Effector memory CD8-positive, alpha-beta T cell (primary cell): ENCODE measurements at places on chromosomes 1 and 21.

DNA sequence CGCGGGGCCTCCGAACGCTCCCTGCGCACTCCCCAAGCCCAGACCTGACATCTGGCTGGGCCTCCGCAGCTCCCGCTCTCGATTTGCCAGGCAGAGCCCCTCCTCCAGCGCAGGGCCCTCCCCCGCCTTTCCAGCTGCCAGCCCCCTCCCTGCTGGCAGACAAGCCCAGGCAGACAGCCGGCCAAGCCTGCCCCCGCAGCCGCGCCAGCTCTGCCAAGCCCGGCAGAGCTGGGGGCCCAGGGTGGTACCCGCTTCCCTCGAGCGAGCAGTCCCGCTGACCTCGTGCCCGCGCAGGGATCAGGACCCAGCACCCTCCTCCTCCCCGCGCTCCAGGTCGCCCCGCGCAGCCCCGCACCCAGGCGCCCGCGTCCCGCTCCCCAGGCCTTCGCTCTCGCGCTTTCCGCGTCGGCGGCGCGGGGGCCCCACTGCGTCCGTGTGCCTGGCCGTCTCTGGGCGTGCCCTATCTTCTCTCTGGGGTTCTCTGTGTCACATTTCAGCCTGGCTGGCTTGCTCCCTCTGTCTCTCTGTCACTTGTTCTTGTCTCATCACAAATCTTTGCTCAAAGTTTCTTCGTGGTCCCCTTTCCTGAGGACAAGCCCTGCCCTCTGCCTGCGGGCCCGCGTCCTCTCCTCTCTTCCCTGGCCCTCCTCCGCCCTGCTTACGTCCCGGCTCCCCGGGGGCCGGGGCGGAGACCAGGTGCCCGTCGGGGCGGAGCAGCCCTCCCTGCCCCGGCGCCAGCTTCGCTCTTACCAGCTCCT, 580 bp downstream of the INKA2 start:
- DNase-seq, result peak; percentile 20

- DNase-seq, result no peak
These were observed 32.6 kb upstream of the EDN2 start for GRCh38 chr1:41517062-41517438.

GRCh38 chr1:162846256-162847212, 14.4 kb downstream of the CCDC190 start:
- no peak for DNase-seq

DNA sequence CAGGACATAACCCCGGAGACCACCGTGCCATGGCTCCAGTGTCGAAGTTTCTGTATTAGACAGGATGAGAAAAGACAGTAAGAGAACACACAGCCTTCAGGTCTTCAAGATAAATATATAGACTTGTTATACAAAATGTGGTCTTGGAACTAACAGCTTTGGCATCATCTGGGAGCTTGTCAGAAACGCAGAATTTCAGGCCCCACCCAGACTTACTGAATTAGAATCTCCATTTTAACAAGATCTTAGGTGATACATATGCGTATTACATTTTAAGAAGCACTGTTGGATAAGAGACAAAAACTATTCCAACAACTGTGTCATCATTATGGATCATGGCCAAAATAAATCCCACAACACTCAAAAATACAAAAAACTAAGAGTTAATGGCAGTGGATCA, 239.3 kb downstream of the ASTN1 start:
- no peak for DNase-seq

GRCh38 chr1:91735266-91735845, 150.6 kb downstream of the TGFBR3 start:
- DNase-seq, result no peak

- DNase-seq, result no peak
These were observed 5.4 kb upstream of the HES5 start for GRCh38 chr1:2535455-2535854.

DNA sequence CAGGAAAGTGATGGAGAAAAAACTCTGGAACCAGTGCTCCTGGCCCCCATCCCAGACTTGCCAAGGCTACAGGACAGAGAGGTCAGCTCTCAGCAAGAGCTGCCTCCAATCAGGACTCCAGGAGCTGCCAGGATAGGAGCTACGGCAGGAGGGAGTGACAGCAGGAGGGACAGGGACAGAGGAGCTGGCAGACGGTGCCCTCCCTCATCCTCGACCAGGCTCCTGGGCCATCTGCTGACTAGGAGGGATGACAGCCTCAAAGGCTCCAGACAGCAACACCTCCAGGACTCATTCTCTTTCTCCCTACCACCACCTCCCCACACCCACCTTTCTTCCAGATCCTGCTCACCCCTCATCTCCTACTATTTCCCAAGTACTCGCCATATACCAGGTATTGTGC, 22.7 kb downstream of the DLGAP3 start:
- DNase-seq, result no peak

GRCh38 chr1:81664341-81664740, 136.4 kb upstream of the ADGRL2 start:
- no peak for DNase-seq

DNA sequence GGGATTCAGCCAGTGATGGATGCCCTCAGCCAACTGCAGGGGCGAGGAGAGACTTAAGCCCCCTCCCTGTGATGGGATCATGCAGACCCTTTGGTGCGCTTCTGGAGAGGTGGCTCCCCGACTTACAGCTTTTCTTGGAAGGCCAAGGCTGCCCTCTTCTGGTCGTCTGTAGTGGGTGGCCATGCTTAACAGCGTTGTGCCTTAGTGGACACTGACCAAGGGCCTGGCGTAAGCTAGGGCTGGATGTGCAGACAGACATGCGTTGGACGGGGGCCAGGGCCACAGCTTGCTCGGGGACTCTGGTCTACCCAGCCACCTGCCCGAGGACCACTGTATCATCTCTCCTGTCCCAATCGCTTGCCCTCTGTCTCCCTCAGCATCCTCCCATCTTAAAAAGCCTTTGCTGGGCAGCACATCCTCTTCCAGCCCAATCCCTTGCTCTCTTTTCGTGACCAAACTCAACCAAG, 5.5 kb downstream of the AZIN2 start:
- DNase-seq, result no peak

DNA sequence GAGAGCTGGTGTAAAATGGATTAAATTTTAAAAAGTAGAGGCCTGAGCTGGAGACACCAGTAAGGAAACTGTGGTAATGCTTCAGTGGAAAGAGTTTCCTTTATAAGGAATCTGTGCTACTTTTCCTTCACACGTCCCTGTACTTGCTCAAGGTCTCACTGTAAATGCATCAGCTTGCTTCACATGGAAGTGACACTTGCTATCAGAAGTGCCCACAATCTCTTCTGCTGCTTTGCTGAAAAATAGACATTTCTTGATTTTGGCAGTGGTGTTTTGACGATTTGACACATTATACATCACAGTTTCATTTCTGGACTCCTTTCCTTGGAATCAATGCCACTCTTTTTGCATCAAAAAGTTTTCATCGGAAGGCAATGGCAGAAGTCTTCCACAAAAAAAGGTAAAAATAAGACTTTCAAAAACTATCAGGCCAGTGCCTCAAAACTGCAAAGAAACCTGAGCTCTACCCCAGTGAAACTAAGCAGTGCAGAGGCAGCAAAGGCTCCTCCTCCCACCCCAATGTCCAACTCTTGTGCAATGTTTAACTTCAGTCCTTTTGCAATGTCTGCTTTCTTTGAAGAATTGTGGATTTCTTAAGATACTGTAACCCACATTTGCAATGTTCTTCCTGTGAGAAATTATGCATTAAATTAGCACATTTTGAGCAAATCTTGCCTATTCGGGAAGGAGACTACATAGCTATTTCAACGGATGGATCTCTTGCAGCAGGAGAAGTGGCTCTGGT, 18.4 kb upstream of the TSPAN2 start:
- DNase-seq, result no peak

DNA sequence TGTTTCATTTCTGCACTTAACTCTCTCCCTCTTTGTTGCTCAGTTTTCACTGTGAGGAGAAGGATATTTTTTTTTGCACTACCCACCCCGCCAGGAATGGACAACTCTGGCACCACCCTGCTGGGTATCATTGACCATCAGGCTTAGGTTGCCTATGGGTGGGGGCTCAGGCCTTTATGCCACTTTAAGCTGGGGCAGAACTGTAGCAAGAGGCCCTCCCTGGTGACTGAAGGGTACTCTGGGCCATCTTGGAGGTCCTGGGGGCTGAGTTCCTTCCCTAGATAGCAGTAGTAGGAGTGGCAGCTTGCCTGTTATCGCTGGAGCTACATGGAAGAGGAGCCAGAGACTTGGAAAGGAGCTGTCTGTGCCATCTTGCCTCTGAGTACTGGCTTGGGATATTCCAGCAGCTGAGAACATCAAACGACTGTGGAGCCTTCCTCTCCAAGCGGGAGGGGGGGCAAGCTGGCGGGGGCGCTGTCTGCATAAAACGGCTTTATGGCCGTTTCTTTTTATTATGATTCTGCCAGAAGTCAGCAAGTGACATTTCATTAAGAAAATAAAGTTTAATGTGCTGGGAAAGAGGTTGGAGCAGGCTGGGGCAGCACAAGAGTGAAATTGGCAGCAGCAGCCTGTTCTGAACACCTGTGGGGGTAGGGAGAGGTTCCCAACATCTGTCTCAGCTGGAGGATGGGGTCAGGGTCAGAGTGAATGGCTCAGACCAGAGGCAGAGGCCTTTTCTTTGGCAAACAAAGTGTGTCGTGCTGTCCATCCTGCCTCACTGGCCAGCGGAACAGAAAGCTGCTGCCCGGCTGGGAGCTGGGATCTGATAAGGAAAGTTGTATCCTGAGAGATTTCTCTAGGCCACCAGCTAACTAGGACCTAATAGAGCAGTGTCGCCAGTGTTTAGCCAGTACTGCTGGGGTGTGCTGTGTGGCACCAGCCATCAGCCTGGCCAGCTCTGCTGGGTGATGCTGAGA, 32.9 kb downstream of the TMEM53 start:
- DNase-seq, result no peak

GRCh38 chr1:29256979-29257804, 20.9 kb downstream of the PTPRU start:
- DNase-seq, result no peak

DNA sequence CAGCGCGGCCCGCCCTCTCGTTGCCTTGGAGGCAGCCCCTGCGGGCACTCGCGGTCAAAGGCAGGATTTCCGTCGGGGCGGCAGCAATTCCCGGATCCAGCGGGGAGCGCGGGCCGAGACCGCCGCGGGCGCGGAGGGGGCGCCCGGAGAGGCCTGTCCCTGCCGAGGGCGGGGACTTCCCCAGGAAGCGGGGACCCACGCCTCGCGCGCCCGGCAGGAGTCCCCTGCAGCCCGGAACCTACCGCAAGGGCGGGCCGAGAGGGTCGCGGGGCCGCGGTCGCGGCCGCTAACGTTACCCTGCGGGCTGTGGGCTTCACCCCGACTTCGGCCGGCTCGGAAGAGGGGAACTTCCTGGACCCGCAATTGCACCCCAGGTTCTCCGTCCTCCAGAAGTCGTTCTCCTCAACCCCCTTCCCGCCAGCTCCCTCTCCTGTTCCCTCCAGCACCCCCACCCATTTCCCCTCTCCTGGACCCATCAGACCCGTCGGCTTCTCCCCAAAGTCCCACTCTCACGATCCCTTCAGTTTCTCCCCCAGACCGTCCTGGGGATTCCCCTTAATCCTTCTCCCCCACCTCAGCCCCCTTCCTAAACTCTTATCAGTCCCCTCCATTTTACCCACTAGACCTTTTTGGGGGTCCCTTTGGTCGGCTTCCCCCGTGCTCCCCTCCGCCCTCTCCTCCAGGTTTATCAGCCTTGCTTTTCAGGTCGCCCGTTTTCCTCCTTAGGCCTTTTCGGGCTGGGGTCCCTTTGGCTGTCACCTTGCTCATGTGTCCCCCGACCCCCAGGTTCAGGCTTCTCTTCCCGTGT, 604 bp downstream of the FGR start:
- no peak for DNase-seq

DNA sequence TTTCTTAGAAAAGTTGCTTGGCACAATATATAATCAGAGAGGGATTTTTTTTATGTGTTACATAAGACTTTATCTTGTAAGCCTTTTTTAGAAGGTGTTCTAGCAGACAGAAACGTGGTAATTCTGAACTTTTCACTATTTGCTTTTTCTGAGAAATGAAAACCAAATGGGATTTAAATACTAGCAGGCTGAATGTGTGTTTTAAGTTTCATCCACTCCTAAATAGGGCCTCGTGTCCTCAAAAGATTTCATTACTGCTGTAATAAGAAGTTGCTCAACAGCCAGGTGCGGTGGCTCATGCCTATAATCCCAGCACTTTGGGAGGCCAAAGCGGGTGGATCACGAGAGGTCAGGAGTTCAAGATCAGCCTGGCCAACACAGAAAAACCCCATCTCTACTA, 44.7 kb upstream of the FMO2 start:
- DNase-seq, result no peak

- no peak for DNase-seq
These were observed 34.1 kb upstream of the USH2A start for GRCh38 chr1:216457356-216457755.
